ENCODE measurements at places on chromosomes 5 and 9.

- no peak for DNase-seq
These were observed 20.9 kb downstream of the C9orf57 start for GRCh38 chr9:72039532-72039931.

DNA sequence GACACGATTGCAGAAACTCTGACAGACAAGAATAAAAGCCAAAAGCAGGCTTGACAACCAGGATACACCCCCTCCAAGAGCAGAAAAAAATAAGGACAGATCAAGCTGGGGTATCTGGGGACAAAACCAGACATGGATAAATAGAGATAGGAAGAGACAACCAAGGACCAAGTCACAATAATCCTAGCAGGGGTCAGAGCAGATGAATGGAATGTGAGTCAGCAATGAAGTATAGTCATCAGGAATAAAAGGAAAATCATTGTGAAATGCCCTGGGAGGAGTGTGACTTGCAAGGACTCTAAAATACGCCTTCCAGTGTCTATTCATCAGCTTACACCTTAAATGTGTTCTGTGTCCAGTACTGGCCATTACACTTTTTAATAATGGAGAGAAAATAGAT, 206.8 kb downstream of the CAAP1 start:
- DNase-seq: no peak

DNA sequence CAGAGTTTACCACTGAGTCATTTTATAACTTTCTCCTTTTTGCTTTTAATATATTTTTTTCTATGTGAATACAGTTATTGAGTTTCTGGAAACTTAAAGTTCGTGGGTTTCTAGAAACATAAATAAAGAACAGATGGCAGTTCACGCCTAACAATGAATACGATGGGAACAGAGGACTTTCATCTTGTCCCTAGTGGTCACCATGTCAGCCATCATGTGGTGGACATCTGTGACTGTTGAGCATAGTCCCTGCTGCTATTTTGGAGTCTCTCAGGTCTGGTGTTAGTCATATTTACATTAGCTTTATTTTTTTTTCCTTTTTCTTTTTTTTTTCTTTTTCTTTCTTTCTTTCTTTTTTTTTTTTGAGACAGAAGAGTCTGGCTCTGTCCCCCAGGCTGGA, 85.3 kb downstream of the XRCC4 start:
- peak; percentile 56 for DNase-seq

- DNase-seq: no peak
These were observed 98.6 kb downstream of the TMEM215 start for GRCh38 chr9:32881948-32882347.

DNA sequence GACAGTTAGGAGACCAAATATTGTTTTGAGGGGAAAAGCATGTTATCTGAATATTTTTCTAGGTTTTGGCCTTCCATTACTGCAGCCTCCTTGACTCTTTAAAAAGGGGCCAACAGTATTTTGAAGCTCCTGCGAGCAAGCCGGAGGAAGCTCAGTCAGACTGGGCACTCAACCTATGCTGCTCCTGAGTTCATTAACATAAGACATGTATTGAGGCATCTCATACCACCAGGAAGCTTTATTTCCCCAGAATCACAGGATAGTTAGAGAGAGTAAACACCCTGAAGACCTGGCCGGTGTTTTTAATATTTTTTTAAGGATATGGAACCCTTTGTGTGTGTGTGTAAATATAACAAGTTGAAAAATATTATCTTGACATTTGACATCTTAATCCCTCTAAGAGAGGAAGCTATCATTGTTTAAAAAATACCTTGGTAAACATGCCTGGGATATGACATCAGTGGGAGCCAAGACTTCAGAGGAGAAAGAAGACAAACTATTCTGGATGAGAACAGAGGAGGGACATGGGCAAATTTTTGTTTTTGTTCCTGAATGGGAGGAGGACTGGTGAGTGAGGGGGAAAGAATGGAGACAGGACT, 139.3 kb upstream of the SLIT3 start:
- no peak for DNase-seq

- no peak for DNase-seq
These were observed at the start of gene ADAMTS16 for GRCh38 chr5:5139777-5140478. Gene ADAMTS16 (plus strand): TSS chr5:5140330. CDS start chr5:5140468, 138 bp downstream.

GRCh38 chr5:141811287-141812155, 66.7 kb downstream of the PCDH1 start:
- DNase-seq: no peak

DNA sequence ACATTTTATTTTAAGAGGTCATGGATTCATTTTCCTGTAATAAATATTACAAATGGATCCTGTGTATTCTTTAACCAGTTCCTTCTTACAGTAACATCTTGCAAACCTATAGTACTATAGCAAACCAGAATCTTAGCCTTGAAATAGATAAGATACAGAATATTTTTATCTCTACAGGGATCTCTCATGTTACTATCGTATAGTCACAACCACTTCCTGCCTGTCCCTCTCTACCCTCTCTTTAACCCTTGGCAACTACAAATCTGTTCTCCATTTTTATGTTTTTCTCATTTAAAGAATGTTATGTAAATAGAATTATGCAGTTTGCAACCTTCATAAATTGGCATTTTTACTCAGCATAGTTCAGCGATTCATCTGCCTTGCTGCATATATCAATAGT, 454.0 kb downstream of the DIRAS2 start:
- no peak for DNase-seq

DNA sequence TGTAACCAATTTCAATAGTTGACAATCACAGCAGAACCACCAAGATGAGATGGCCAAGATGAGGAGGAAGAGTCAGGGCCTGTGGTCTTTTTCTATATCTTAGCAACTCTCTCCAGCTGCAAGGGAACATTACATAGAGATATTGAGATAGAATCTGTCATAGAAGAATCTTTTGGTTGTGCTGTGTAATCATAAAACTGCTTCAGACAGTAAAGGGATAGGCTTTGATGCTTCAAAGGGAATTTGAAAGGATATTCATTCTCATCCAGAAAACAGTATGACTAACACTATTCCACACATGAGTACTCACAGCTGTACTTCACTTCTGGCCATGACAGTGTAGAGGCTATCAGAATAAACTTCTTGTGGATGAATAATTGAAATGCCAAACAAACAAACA, 145.9 kb downstream of the YIPF5 start:
- DNase-seq: no peak

DNA sequence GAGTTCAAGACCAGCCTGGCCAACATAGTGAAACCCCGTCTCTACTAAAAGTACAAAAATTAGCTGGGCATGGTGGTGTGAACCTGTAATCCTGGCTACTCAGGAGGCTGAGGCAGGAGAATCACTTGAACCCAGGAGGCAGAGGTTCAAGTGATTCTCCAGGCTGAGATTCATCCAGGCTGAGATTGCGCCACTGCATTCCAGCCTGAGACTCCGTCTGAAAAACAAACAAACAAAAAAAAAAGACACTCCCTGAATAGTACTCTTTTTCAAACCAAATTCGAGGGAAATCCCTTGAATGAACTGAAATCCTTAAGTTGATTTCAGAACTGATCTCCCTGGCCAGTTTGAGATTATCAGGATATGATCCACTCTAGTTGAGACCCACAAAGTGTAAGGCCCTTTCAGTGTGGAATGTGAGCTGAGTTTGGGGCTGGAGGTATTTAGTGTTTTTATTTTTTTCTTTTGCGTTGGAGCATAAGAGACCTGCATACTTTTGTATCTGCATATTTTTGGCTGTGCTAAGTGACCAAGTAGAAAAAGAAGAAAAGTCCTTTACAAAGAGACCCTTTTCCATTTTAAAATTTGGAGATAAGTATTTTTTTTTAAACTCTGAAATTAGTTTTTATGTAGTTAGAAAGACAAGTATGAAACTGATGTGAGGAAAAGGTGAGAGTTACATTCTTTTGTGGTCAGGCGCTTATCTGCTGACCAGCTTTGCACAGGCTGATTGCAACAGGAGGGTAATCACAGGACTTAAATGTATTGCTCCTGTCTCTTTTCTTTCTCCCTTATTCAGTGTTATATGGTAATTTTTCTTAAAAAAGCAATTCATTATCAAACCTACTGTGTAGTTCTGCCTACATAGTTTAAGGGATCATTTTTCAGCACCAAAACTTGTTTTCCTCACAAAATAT, 42.9 kb downstream of the TMEFF1 start:
- DNase-seq: peak; percentile 10

DNA sequence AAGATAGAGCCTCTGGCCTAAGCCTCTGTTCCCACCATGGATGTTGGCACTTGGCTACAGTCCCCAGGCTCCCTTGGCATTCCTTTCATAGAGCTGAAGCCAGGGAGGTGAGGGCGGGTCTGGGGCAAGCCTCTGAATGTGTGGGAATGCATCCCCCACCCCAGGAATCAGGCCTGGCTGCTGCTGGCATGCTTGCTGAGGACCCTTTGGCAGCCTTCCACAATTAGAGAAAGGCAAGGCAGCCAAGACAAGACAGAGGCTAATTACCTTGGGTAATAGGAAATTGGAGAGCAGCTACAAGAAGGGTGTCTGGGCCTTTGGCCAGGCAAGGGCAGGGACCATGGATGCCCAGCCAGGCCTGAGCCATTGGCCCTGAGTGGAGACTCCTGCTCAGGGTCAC, 204.4 kb upstream of the TRIM32 start:
- no peak for DNase-seq

DNA sequence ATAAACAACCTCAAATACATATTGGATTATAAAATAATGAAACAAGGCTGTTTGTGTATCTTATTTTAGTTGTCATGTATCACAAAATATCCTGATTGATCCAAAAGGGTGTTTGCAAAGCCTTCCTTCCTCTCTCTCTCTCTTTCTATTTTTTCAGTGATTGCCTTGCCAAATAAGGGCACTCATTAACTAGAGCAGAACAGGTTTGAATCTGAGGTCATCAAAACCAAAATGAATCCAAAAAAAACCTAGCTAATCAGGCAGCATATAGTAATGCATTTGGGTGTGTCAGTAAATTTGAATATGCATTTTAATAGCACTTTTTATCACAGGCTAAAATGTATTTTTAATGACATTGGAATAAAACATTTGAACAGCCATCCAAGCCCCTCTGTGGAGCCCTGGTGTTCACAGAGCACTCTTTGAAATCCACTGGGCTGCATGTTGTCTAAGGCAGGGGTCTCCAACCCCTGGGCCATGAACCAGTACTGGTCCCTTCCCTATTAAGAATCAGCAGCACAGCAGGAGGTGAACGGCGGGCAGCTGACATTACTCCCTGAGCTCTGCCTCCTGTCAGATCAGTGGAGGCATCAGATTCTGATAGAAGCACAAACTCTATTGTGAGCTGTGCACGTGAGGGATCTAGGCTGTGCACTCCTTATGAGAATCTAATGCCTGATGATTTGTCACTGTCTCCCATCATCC, 171.8 kb upstream of the RAI14 start:
- DNase-seq: no peak

- no peak for DNase-seq
These were observed 15.1 kb upstream of the PRSS3 start for GRCh38 chr9:33780276-33780675.

DNA sequence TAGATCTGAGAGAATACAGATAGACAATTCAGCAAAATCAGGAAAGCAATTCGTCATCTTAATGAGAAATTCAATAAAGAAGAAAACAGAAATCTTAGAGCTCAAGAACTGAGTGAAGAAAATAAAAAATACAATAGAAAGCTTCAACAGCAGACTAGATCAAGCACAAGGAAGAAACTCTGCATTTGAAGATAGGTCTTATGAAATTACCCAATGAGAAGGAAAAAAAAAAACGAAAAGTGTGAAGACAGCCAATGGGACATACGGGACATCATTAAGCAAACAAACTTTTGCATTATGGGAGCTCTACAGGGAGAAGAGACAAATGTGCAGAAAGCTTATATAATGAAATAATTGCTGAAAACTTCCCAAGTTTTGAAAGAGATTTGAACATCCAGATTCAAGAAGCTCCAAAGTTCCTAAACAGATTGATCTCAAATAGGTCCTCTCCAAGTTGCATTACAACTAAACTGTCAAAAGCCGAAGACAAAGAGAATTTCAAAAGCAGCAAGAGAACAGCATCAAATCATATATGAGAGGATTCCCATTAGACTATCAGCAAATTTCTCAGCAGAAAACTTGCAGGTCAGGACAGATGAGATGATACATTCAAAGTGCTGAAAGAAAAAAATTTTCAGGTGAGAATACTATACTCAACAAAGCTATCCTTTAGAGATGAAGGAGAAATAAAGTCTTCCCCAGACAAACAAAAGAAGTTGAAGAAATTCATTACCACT, 10.8 kb upstream of the RLN2 start:
- DNase-seq: no peak

GRCh38 chr5:80068775-80069174, 33.6 kb downstream of the THBS4 start:
- DNase-seq: no peak

GRCh38 chr5:57824047-57824446, 341.4 kb upstream of the ACTBL2 start:
- no peak for DNase-seq

- DNase-seq: no peak
These were observed 56.4 kb downstream of the NIPSNAP3B start for GRCh38 chr9:104820336-104820735.

GRCh38 chr9:72855890-72856523, 96.8 kb downstream of the ALDH1A1 start:
- no peak for DNase-seq

DNA sequence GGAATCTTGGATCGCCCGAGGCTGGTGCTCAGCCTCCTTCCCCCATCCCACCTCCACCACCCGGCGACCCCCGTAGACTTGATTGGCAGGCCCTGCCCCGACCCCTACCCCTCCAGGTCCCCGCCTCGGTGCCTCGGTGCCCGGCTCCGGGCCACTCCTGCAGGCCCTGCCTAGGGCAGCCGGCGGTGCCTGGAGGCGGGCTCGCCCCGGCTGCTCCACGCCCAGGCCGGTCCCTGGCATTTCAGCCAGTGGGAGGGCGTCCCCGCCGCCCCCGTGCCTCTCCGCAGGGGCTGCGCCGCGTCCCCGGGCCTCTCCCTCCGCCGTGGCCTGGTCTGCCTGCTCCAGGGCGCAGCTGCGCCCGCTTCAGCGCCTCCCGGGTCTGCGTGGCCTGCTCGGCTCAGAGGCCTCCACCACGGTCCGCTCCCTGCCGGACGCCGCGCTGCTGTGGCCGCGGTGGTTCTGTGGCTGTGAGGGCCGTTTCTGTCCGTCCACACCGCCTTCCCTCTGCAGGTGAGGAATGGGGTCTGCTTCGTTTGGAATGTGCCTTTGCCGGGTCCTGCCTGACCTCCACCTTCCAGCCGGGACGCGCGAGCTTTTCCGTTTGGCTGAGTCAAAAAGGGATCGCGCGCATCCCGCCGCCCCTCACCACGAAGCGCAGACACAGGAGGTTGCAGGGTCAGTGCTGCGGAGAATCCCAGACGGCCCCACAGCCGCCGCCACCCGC, 48.3 kb upstream of the IRX4 start:
- DNase-seq: no peak

DNA sequence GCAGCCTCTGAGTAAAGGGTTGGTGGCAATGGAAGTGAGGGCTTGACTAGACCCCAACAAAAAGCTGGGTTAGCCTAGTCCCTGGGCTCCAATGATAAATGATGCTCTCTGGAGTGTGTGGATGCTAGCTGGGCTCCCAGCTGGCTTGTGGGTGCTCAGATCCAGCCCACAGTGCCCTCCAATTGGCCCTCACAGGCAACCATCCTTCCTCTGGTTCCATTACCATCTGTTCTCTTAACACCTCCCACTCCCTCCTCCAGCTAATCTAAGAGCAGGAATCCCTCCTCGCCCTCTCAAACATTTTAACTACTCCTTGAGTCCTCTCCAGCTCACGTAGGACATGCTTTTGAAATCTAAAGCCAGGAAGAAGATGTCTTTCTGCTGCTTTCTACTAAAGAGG, 25.2 kb upstream of the FRMD3 start:
- no peak for DNase-seq
